ENCODE measurements at places on chromosomes 6 and 20.

DNA sequence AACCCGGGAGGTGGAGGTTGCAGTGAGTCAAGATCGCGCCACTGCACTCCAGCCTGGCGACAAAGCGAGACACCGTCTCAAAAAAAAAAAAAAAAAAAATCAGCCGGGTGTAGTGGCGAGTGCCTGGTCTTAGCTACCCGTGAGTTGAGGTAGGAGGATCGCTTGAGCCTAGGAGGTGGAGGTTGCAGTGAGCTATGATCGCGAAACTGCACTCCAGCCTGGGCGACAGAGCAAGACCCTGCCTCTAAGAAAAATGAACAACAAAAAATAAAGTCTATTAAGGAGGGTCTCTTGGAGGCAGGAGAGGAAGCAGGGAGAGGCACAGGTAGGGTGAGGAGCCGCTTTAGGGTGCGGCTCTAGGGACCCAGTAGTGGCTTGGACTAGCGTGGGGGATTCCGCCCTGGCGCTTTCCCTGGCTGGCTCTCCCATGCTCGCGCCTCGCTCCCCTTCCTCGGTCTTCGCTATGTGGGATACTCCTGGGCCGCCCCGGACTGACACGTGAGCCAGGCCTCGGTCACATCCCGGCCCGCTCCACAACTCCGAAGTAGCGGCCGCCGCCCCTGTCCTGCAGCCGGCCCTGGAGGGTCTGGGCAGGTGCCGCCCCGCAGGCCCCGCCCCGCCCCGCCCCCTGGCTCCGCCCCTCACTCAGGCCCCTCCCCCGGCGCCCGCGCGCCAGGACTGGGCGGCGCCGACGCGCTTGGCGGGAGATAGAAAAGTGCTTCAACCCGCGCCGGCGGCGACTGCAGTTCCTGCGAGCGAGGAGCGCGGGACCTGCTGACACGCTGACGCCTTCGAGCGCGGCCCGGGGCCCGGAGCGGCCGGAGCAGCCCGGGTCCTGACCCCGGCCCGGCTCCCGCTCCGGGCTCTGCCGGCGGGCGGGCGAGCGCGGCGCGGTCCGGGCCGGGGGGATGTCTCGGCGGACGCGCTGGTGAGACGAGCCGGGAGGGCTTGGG, at the start of gene MYBL2:
Gene MYBL2, plus strand, starts transcription at position 739 of the 953 bp plus-strand sequence. Its CDS starts 170 bp downstream, at position 909.
- peak; percentile 66 for DNase-seq

- no peak for DNase-seq
These were observed 2.3 kb downstream of the TENT5A start for GRCh38 chr6:81750200-81750599.

- DNase-seq = no peak
These were observed 241.6 kb downstream of the PHACTR1 start for GRCh38 chr6:12958052-12958706.

DNA sequence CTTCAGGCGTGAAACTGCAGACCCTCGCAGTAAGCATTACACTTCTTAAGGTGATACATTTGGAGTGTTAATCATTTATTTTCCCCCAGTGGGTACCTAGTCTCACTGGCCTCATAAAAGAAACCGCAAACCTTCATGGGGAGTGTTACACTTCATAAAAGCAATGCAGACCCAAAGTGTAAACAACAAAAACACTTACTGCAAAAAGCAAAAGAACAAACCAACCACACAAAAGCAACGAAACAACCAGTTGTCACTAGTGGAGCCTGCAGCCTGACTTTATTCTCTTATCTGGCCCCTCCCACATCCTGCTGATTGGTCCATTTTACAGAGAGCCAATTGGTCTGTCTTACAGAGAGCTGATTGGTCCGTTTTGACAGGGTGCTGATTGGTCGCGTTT, 23.8 kb downstream of the LY86 start:
- no peak for DNase-seq

GRCh38 chr6:22755605-22756004, 186.2 kb downstream of the HDGFL1 start:
- DNase-seq = no peak

DNA sequence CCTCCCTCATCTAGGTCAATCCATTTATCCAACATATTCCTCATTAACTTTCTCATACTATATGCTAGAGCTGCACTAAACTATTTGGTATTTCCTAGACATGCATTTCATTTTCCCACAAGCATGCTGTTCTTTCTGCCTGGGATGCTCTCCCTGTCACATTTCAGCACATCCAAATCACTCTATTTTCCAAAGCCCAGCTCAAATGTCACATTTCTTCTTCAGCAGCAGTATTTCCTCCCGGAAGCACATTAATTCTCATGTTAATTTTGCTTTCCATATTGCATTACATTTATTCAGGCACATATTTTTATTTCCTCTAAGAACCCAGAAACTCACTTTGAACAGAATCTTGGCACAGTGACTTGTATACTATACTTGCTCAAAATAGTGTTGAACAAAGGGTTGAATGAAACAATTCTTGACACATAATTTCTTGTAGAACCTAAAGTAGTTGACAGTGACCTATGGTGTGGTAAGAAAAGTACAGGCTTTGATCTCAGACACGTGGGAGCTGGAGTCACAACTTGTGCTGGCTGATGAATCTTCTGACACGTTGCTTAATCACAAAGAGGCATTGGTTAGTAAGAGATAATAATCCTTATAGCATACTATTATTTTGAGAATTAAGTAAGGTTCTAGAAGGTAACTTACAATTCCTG, 30.8 kb upstream of the CD2AP start:
- no peak for DNase-seq

DNA sequence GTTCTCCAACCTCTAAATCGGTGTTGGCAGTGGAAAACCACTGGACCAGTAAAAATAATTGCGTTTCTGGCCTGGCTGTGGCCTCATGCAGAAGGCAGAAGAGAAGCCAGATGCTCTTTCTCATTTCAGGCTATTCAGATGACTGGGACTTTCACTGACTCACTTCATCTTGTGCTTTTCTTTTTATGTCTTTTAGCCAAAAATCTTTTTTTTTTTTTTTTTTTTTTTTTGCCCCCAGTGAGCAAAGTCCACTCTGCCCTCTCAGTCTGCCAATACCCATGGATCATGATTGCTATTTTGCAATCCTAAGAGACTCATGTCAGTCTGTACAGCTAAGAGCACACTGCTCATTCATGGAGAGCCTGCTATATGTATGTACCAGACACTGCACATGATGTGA, 962.5 kb downstream of the KIF16B start:
- no peak for DNase-seq

DNA sequence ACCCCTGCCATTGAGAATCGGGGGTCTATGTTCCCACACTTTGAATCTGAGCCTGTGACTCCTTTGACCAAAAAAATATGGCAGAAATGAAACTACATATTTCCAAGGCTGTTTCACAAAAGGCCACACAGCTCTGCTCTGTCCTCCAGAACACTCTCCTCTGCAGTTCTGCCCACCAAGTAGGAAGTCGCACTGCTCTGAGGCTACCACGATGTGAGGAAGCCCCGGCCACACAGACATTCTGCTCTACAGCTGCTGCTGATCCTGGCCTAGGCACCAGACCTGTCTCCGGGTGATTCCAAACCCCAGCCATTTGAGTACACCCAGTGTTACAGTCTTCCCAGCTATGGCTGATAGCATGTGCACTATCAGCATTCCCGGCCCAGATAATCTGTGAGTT, 85.1 kb downstream of the LYRM4 start:
- DNase-seq = no peak

DNA sequence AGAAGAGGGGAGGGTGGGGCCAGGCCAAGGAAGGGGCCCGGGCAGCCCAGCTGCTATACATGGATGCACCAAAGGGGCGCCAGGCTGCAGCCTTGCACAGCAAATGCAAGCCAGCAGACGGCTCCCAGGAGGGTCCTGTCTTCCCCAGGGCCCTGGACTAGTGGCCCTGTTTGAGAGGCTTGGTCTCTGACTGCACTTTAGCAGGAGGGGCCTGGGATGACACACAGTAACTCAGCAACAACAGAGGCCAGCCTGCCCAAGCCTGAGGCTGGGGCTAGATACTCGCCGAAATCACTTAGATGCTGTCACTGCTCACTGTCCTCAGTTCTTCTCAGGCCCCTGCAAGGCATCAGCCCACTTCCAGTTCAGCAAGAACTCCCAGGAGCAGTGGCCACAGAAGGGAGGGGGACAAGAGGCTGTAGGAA, 73.5 kb downstream of the TRAM2 start:
- DNase-seq = no peak

- no peak for DNase-seq
These were observed 14.6 kb upstream of the TP53TG5 start for GRCh38 chr20:45392733-45393132.

DNA sequence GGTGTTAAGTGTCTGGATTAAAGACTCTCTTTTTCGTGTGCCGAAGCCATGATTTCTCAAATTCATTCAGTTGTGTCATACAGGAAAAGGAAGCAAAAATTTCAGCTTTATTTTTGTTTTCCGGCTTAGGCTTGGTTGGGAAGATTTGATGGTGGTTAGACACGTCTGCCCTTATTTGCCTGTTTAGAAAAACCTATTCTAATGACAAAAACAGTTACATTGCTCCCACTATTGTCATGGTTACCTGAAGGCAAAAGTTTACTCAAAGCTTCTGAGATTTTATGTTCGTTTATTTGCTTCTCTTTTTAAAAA, 982 bp downstream of the DNAJC5 start:
- DNase-seq = no peak

GRCh38 chr6:80197474-80197873, 91.0 kb downstream of the BCKDHB start:
- peak; percentile 67 for DNase-seq

- no peak for DNase-seq
These were observed 17.8 kb downstream of the SCUBE3 start for GRCh38 chr6:35231563-35231962.

DNA sequence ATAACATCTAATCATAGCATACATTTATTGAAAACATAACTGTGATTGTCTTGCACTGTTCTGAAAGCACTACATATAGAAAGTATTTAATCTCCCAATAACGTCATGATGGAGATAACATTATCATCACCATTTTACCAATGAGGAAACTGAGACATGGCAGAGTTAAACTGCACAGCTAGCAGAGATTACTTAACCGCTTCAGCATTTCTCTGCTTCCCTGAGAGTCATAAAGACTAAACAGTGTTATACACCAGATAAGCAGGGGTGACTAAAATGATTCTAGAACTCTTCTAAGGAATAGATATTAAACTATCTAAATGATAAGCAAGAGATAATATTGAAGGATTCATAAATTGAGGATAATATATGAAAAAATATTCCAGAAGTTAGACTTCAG, 183.2 kb upstream of the BMP5 start:
- DNase-seq = no peak

DNA sequence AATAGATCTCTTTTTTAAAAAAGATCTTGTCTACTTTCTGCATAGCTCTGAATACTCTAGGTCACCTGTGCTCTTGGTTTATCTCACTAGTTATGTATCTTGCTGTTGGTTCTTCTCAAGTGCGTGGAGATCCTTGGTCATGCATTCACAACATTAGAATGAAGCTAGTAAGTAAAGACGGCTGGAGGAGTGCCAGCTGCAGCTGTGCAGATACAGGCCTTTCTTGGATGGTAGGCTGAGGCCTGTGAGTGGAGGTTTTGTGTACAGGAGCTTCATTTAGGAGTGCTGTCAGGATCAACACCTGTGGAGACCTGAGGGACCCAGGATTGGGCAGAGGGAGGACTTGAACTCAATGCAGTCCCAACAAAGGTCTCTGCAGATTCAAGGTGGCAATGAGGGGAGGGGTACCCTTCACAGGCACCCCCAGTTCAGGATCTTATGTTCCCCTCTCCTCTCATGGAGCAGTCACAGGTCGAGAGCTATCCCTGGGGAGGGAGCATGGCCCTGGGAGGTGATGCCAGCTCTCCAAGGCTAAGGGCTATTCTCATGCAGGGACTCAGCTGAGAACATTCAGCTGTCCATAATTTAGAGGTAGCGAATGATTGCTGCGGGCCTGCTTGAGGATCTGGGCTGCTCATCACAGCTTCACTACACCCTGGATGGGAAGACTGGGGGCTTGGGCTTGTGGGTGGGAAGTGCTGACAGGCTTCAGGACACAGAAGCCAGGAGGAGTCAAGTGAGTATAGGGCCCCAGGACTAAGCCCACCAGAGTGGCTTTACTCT, 98.9 kb upstream of the ENPP5 start:
- no peak for DNase-seq

- no peak for DNase-seq
These were observed 43.9 kb downstream of the CDH4 start for GRCh38 chr20:61295682-61296628.

- no peak for DNase-seq
These were observed 128.9 kb downstream of the FOXC1 start for GRCh38 chr6:1738558-1739081.

DNA sequence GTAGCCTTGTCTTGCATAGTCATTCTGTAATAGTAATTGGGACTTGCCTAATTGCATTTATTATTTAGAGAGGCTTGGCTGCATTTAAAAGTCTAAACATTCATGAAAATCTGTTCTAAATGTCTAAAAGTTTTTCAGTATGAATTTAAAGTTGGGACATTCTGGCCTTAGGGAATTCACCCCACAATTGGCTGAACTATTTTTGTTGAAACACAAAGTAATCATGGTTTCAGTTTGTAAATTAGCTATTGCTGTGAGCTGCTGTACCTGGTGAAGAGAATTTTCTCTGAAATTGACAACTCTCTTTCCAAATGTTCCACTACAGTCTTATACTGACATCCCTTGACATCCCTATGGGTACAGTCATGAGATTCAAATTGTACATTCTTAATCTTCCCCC, 253.0 kb downstream of the FARS2 start:
- DNase-seq = no peak

DNA sequence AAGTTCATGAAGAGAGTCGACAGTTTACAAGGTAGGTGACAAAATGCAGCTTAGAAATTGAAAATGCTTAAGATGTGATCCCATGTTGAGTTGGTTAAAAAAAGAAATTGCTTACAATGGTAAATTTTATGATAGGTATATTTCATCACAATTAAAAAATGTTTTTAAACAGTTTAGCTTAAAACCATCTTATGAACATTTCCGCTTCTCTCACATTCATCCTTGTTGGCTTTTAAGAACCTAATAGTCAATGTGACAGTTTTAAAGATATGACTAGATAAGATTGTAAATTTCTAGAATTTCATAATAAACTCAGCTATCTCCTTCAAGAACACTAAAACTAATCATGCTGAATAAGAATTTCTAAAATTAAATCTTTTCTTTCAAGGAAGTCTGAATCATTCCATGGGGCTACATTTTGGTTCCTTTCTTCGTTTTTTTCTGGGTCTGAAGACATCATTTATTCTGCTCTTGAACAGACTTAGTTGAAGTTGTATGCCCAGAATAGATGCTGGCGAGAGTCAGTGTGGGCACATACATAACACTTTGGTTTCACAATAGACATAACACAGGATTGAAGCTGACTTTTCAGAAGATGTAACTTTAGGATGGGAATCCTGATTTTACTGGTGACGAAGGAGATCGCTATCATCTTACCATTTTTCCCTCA, 35.9 kb upstream of the LTV1 start:
- DNase-seq = no peak

GRCh38 chr6:45611491-45611890, 233.8 kb upstream of the SUPT3H start:
- DNase-seq = peak; percentile 48

GRCh38 chr6:34047913-34048867, 97.7 kb downstream of the GRM4 start:
- DNase-seq = no peak

All from left lobe of liver (tissue), 2 donors.